ENCODE measurements at places on chromosomes 12 and 14.

DNA sequence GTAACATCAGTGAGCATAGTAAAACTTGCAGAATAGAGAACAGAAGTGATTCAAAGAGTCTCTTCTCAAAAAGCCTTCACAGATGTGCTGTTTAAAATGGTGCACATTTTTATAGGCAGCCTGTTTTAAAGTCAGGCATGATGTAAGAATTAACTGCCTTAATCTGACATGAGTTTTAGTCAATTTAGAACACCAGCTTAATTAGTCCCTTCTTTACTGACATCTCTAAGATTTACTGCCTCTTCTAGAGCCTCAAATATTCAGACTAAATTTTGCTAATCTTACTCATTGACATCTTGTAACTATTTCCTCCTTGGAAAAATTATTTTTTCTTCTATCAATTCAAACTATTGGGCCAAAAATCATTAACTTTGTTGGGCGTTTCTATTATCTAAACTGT, 782.5 kb downstream of the C12orf50 start:
- DNase-seq: no peak

- no peak for DNase-seq
Measured at GRCh38 chr14:102205560-102205959, 65.9 kb downstream of the WDR20 start.

DNA sequence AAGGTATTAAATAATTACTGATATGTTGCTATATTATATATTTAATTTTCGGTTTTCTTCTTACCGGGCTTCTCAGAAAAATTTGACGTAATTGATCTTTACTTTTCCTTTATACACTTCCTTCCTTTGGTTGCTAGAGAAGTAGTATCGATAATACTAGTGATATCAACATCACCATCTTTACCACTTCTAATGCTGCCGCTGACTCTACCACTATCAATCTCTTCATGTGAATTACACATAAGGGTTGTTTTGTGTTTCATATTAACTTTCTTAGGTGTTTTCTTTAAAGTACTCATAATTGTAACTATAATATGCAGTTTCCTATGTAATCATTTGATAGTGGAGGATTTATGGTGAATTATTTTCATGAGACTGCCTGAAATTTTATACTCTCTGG, 30.9 kb upstream of the KLRF1 start:
- DNase-seq: no peak

GRCh38 chr12:125467363-125467762, 402.1 kb downstream of the AACS start:
- DNase-seq: no peak

DNA sequence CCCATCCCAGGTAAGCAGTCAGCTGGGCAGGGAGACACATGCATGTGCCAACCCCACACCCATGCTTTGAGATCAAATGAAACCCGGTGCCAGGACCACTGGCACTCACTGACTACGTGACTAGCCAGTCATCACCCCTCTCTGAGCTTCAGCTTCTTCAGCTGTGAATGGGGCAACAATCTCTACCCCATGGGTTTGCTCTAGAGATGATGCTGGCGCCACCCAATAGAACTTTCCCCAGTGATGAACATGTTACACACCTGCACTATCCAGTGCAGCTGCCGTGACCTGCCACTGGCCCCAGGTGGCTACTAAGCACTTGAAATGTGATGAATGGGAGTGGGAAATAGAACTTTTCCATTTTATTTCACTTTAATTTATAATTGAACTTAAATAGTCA, 70.3 kb downstream of the PITPNM2 start:
- DNase-seq: no peak

DNA sequence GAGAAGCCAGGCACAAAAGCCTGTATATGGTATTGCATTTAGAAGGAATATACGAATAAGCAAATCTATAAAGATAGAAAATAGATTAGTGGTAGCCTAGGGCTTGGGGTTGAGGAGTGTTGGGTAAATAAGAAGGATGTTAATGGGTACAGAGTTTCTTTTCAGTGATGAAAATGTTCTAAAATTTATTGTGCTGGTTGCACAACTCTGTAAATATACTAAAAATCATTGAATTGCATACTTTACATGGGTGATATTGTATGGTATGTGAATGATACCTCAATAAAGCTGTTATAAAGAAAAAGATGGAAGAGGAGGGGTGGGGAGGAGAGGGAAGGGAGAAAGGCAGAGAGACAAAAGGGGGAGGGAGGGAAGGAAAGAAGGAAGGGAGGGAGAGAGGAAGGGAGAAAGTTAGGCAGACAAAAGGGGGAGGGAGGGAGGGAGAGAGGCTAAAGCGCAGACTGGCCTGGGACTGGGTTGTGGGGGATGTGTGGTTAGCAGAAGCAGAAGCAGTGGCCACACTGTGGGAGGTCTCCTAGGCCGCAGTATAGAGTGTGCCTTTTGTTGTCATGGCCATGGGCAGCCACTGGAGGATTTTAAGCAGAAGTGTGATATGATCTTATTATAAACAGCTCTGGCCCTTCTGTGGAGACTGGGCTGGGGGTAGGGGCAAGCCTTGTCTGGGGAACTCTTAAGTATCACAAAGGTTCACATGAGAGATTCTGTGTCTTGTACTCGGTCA, 73.6 kb upstream of the ELK3 start:
- DNase-seq: no peak

- DNase-seq: no peak
Measured at GRCh38 chr14:75885829-75886228, 96.0 kb downstream of the TGFB3 start.

- no peak for DNase-seq
Measured at GRCh38 chr12:67320614-67321295, 51.6 kb downstream of the CAND1 start.

DNA sequence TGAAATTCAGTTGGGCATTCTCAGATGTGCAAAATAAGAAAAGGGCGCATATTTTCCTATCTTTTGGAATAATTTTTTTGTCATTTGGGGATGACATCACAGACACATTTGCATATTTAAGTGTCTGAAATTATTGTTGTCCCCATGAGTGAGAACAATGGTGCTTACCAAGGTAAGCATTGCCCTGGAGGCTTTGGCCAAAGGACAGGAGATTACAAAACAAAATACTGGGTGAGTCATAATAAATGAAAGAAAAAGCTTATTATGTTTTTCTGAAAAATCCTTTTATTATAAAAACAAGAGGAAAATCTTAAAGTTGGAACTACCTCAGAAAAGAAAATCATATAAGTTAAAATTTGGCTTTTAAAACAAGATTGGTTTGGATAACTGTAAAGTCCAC, 254.9 kb downstream of the BTG1 start:
- no peak for DNase-seq

DNA sequence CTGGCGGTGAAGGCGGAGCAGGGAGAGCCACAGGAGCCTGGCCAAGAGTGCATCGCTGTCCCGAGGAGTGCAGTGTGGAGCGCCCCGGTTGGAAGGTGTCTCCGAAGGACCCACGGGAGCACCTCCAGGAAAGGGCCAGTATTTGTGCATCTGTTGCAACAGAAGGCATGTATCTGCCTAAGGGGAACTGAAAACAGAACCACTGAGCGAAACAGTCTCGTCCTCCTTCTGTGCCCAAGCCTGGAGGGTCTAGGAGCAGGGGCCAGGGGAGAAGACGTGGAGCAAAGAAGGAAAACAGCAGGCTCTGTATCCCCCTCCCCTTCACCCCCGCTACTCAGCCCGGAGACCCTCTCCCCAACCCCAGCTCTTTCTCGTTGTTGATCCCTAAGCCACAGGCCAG, 5.3 kb upstream of the LRRC10 start:
- no peak for DNase-seq

- DNase-seq: no peak
Measured at GRCh38 chr12:122976648-122976975, 1.6 kb downstream of the OGFOD2 start.

- no peak for DNase-seq
Measured at GRCh38 chr14:66043921-66044320, 442.2 kb upstream of the CCDC196 start.

DNA sequence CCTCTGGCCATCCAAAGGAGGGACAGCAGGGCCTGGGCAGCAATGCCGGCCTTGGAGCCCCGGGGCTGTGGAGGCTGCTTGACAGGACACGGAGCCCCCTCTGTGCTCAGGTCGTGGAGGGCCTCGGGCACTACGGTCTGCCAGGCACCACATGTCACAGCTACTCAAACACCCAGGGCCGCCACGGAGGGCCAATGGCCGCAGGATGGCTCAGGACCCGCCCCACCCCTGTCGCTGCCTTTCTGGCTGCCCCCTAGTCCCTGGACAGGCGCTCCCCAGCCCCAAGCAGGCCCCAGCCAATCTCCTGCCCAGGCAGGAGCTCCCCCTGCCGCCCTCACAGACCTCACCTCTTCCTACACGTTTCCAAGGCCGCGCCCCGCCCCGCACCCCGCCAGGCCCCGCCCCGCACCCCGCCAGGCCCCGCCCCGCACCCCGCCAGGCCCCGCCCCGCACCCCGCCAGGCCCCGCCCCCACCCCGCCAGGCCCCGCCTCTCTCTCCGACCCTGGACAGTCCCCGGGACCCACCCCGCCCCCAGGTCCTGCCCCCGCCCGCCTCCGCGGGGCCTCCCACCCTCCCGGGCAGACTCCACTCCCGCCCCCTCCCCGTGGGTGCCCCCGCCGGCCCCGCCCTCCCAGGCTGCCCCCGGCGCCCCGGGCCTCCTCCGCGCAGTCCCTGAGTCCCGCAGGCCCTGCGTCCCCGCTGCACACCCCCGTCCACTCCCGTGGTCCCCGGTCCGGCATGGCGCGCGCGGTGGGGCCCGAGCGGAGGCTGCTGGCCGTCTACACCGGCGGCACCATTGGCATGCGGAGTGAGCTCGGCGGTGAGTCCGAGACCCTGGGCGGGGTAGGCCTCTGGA, at the start of gene ASPG:
ASPG (plus strand) TSS at position 669 of the 857 bp plus-strand sequence; CDS start at position 740, 71 bp downstream.
- DNase-seq: no peak

GRCh38 chr12:52145228-52146088, 46.4 kb downstream of the KRT80 start:
- no peak for DNase-seq

DNA sequence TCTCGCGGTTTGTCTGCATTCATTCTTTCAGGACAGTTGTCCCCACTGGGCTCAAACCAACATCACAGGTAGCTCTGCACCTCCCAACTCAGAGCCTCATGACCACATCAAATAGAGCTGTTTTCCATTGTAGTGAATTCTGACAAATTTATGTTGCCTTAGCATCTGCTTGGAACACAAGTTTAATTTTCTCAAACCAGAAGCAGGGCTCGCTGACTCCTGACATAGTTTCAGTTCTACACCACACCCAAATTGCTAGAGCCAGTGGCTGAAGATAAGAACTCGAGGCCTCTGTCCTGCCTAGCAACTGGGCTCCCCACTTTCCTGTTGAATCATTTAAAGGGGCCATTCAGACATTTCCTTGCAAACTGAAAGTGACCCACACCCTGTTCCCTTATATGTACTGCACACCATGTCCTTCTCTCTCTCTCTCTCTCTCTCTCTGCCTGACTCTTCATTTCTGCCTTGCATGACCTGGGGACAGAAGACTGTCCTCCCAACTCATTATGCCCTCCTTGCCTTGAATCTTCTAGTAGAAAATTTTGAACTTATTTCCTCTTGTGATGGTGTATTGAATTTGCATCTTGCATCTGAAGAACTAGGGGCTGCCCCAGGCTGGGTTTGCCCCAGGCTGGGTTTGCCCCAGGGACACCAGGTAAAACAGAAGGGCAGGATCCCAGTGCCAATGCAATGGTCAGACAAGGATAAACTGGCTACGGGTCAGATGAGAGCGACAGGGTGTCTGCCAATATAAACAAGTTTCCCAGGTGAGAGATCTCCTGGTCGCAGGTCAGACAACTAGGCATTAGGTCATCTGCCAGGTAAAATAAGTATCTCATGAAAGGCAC, 9.7 kb upstream of the WSCD2 start:
- no peak for DNase-seq

DNA sequence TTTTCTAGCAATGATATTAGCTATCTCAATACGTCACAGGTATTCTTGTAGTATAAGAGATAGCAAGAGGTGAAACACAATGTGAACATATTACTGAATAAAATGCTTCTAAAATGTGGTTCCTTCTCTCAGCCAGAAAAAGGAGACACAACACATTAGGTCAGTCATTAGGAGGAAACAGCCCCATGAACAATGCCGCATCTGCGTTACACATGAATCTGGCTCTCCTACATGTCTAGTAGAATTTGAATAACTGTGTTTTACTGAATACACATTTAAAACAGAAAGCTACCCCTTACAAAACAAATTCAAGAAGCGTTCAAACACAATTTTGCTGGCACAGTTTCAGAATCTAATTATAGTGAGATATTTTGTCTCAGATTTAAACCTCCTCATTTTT, 51.6 kb downstream of the EFCAB11 start:
- no peak for DNase-seq

DNA sequence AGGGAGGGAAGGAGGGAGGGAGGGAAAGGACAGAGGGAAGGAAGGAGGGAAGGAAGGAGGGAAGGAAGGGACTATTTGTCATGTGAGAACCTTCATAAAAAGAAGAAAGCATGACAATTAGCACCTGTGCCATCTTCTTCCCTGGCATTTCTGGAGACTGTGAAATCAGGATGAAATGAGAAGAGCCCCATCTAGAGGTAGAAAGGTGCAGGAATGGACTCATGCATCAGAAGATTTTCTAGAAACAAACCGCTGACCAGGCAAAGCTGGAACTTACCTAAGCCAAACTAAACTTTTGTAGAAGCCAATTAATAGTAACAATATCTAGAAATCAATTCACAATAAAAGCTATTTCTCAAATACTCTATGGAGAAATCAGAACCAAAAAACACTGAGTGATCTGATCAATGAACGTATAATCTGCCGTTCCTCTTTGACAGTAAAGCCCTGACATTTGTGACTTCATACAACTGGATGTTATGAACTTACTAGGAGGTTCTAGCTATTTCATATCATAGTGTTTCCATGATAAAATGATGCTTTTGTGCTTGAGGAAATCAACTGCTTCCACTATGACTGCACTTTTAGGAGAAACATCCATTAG, 24.4 kb upstream of the CRACR2A start:
- DNase-seq: no peak

DNA sequence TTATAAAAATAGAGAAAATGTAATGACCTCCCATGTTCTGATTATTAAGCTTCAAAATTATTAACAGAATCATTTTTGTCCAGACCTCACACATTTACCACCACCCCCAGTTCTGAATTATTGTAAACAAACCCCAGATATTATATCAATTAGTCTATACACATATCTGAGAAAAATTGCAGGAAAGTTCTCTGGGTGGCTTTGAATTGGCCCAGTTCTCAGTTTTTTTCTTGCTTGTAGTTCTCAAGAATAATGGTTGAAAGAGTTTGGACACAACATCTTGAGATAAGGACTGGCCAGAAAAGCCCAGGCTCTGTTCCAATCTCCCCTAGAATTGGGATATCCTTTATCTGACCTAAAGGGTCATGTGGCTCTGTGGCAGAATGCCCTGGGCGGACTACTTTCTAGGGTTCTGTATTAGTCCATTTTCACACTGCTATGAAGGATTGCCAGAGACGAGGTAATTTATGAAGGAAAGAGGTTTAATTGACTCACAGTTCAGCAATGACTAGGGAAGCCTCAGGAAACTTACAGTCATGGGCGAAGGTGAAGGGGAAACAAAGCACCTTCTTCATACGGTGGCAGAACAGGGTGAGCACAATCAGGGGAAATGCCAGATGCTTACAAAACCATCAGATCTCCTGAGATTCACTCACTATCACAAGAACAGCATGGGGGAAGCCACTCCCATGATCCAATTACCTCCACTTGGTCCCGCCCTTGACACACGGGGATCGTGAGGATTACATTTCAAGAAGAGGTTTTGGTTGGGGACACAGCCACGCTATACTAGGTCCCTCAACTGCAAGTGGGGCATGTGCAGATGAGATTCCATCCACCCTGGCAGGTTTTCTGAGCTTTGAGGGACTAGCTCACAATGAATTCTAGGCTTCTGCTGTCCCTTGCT, 1504.6 kb upstream of the FLRT2 start:
- DNase-seq: no peak

GRCh38 chr12:107126796-107127481, 33.6 kb upstream of the CRY1 start:
- no peak for DNase-seq

- DNase-seq: no peak
Measured at GRCh38 chr12:90355711-90356355, 599.1 kb downstream of the CCER1 start.

Measured in stimulated activated CD4-positive, alpha-beta T cell treated with anti-CD3 and anti-CD28 coated beads, Interleukin-15, amount 100 ng/mL, for 24 hours (primary cell).